ENCODE measurements at places on chromosomes 1 and 21.
A peak's percentile ranks its signal among the peaks of the same experiment; 100 is the strongest.

GRCh38 chr1:117001254-117001927 is at the start of gene CD101:
TSS of gene CD101 (plus strand) at chr1:117001760. CDS start at chr1:117001818, 58 bp downstream.
- no peak for DNase-seq

- no peak for DNase-seq
These were observed 594.7 kb upstream of the CAMK1G start for GRCh38 chr1:208988811-208989222.

DNA sequence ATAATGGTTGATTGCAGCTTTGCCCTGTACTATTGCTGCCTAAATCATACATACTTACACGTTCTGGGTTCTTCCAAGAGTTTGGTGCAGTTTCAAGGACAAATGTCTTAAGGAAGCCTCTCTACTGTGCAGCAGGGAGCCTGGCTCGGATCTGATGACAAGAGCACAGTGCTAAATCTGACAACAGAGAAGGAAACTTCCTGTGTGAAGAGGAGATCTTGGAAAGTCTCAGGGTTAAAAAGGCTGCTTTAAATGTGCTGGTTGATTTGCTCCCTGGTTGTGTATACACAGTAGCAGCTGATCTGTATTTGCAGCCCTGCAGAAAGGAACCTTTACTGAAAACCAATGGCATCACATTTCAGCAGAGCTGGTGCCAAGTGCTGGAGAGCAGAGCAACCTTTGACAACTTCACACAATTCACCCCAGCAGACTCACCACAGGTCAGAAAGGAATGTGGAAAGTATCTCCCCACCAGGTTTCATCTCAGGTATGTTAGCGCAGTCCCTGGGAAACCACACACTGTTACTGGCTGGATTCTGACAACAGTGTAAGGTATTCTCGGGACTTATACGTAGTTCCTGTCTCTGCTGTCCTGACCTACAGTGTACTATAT is 355.0 kb upstream of the ESRRG start:
- peak; percentile 70 for DNase-seq

GRCh38 chr21:41422546-41423304 is 3.3 kb upstream of the MX1 start:
- DNase-seq = no peak

DNA sequence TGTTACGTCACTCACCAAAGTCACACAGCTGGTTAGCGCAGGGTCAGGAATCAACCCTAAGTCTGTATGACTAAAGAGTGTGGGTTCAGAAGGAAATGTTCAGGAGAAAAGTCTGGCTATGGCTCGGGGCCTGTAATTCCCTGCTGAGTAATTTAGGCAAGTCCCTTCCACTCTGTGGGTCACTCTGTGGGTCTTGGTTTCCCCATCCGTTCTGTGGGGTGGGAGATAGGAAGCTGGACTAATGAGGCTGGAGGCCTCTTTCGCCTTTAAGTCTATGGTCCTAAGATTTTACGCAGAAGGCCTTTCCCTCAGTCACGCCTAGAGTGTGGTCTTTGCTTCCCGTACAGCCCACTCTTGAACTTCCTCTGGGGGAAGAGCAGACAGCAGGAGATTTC is 14.3 kb upstream of the MED18 start:
- no peak for DNase-seq

DNA sequence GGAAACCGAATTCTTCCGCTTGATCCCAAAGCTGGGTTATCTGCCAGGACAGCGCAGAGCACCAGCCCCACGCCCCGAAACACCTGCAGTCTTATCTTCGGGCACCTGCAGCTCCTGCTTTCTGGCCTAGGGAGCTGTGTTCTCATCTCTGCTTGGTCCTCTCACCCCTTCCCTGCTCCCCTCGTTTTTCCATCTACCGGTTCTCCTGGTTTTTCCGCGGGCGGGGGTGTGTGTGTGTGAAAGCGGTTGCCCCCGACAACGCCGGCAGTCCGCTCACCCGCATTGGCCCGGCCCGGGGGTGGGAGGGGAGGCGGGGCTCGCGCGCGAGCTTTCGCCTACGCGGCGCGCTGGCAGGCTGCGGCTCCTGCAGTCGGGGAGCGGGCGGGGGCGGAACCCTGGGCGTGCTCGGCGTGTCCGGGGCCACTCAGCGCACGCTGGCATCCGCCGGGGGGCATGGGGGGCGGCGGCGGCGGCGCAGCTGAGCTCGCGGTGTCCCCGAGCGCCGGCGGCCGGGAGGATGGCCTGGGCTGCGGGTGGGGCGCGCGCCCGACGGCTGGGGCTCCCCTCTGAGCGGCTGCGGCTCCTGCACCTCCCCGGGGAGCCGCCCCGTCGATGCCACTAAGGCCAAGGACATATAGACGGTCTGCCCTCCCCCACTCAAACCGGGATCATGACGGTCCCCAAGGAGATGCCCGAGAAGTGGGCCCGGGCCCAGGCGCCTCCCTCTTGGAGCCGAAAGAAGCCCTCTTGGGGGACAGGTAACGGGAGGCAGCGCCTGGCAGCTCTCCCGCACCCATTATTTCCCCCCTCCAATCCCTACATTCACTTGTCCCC is 3.2 kb downstream of the ATP8B2 start:
- DNase-seq = no peak

- DNase-seq = peak; percentile 33
These were observed at the start of gene BSND for GRCh38 chr1:54998677-54999076. TSS of gene BSND (plus strand) at chr1:54998933. CDS start at chr1:54999187, 254 bp downstream.

GRCh38 chr1:98086796-98087441 is 166.1 kb upstream of the DPYD start:
- no peak for DNase-seq

GRCh38 chr1:72763481-72763880 is 481.1 kb upstream of the NEGR1 start:
- DNase-seq = no peak

GRCh38 chr1:243378669-243379068 is 122.8 kb downstream of the SDCCAG8 start:
- no peak for DNase-seq

DNA sequence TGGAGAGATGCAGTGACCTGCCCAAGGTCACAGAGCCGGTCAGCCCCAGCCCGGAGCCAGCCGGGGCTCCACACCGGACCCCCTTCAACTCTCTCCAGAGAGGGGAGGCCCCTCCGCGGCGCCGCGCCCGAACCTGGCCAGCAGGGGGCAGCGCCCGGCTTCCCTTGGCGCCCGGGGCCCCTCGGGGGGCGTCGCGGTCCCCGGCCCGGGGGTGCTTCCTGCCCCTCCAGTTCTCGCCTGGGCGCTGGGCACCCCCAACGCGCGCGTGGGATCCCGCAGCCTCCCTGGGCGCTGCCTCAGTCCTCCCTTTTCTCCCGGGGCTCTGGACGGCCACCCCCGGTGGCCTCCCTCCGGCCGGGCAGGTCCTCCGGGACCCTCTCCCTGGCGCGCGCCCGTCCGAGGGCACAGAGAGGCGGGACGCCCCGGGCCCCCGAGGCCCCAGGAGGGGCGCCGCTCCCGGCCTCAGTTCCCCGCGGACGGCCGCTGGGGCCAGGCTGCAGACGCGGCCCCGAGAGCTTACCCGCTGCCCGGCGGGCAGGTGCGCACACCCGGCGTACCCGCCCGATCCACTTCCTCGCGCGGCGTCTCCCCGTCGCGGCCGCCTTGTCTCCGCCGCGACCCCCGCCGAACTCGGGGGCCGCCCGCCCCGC is 406 bp downstream of the HTR1D start:
- DNase-seq = no peak

GRCh38 chr1:221913351-221913892 is 171.5 kb upstream of the DUSP10 start:
- no peak for DNase-seq

- no peak for DNase-seq
These were observed 62.7 kb downstream of the ITPKB start for GRCh38 chr1:226676381-226676780.

GRCh38 chr1:30417001-30417700 is 306.2 kb downstream of the MATN1 start:
- DNase-seq = no peak

GRCh38 chr1:245754463-245754961 is 599.7 kb downstream of the KIF26B start:
- no peak for DNase-seq

DNA sequence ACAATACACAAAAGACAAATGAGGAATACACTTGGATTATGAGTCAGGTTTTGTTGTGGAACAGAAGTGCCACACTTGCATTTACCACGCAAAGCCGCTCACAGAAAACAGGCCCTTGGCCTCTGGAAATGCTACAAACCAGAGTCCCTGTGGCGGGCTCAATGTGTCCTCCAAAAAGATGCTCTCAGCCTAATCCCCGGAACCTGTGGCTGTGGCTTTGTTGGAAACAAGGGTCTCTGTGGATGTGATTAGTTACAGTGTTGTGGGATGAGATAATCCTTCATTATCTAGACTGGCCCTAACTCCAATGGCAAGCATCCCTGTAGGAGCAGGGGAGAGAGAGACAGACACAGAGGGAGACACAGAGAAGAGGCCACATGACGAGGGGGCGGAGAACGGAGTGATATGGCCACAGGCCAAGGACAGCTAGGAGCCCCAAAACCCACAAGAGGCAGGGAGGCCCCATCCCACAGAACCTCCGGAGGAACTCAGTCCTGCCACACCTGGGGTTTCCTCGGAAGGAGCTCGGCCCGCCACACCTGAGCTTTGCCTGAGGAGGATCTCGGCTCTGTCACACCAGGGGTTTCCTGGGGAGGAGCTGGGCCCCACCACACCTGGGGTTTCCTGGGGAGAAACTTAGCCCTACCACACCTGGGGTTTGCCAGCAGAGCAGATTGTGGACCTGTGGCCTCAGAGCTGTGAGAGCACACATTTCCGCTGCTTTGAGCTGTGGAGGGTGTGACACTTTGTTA is 55.4 kb downstream of the NPHP4 start:
- DNase-seq = no peak

- DNase-seq = no peak
These were observed 109.1 kb downstream of the LMO4 start for GRCh38 chr1:87437663-87438295.

GRCh38 chr1:93701629-93702028 is 20.0 kb upstream of the BCAR3 start:
- DNase-seq = no peak

DNA sequence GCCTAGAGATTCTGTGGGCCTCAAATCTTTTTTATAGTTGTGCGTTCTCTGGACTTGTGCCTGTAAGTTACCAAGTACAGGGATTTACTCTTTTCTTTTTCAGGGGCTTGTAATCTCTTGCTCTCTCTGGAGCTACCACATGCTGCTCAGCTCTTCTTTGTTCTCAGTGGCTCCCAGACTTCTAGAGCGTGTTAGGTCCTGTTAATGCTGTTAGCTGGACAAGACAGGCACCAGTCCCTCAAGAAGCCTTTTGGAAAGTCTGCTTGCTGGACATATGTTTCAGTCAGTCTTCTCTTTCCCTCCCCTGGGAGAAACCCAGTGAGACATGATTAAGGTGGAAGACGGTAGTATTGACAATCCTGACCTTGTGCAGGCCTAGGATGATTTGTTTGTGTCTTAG is 29.4 kb downstream of the KCNK2 start:
- no peak for DNase-seq

DNA sequence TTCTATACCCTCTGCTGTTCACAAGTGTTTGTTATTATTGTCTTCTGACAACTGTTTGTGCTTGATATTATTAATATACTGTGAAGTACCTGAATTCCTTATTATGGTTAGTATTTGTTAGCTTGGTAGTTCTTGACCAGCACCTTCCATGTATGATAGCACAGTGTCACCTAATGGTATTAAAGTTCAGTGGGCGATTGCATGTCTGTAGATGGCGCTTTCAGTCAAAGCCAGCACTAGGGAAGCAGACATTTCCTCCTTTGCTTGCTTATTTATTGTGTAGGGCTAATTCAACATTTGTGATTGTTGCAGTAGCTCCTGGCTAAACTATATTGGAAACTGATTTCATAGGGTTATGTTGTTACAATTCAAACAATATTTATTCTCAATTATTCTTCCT is 218.0 kb downstream of the ZP4 start:
- DNase-seq = peak; percentile 31
